ENCODE measurements at places on chromosomes 3 and 15. TPM values are rescaled to one million over a fixed set of nuclear protein-coding genes. Genes with fewer than 3 reads are reported as not detected.

GRCh38 chr15:61337541-61337940 is 108.4 kb upstream of the RORA start:
- no peak for DNase-seq
- no peaks in the 10 kb centered on the region for H3K4me1 ChIP-seq
- no peak overlapping the region for H3K27ac ChIP-seq

DNA sequence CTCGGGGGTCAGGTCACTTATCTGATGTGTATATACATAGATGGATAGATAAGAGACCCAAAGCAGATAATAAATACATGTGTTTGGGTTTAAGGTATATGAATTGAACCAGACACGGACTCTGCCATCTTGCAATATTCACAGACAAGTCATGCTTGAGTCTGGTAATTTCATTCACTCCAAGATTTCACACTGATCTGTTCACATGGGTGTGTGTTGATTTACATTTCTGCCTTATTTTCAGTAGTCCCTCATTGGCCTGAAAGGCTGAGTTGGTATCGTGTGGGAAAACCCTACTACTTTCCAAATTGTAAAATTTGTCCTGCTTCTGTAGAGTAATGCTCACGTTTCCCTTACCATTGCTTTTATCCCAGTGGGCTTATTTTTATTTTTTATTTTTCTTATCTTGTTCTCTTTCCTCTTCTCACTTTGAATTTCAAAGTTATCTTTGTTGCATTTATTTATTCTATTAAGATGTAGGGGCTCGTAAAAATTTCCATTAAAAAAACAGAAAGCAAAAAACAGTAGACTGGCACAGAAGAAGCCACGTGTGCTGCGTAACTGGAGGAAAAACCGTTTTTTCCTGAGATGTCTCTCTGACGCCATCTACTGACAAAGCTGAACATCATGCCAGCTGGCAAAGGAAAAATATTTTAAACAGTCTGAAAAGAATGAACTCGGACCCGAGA is 10.8 kb upstream of the MFSD1 start:
- DNase-seq = peak; percentile 52
- H3K27ac ChIP-seq = no peak overlapping the region
- H3K4me1 ChIP-seq = peaks cover 15% of the 10 kb centered on the region
- H3K27me3 ChIP-seq = no peaks in the 10 kb centered on the region
- H3K4me3 ChIP-seq = no peak overlapping the region
- H3K36me3 ChIP-seq = no peaks in the 10 kb centered on the region

DNA sequence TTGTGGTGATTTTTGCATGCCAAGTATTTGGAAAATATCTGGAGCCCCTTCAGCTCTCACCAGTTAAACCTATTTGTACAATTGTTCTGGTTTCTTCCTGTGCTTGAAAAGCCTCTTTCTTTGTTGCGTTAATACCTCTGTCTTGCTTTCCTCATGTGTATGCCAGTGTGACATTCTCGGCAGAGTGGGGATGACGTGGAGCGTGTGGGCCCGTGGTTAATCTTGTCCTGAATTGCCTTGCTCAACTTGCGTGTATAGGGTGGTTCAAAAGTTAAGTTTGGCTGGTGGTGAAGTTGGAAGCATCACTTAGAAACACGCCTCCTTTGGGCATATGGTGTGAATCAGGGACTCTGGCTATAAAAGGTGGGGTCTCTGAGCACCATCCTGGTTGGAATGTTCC is 67.1 kb downstream of the IGF1R start:
- peaks cover 35% of the 10 kb centered on the region for H3K4me1 ChIP-seq
- no peaks in the 10 kb centered on the region for H3K27me3 ChIP-seq
- no peak overlapping the region for H3K27ac ChIP-seq
- DNase-seq = no peak
- H3K36me3 ChIP-seq = peaks cover 15% of the 10 kb centered on the region
- no peak overlapping the region for H3K4me3 ChIP-seq

- H3K27me3 ChIP-seq = no peaks in the 10 kb centered on the region
- no peaks in the 10 kb centered on the region for H3K4me1 ChIP-seq
- no peak overlapping the region for H3K27ac ChIP-seq
- no peaks in the 10 kb centered on the region for H3K36me3 ChIP-seq
- H3K4me3 ChIP-seq = no peak overlapping the region
- no peak for DNase-seq
These were observed 18.3 kb downstream of the CGGBP1 start for GRCh38 chr3:88040529-88040928.

DNA sequence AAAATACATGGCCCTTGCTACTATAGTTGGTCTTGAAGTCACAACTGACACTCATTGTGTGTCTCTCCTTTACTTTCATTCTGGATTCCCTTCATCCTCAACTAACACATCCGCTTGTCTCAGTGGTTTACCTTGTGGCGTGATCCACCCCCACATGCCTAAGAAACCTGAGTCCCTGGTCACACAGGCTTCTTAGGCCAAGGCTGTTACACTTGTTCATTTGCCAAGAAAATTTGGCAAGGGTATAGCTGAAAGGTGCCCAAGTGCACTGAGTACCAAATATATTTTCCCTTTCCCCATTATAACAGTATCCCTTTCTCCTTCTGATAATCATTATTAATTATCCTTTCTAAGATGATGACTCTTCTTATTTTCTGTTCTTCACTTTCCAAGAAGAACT is 207.6 kb upstream of the STAC start:
- no peaks in the 10 kb centered on the region for H3K27me3 ChIP-seq
- no peak overlapping the region for H3K4me3 ChIP-seq
- H3K36me3 ChIP-seq = no peaks in the 10 kb centered on the region
- no peak overlapping the region for H3K27ac ChIP-seq

GRCh38 chr3:196774191-196774820 is 34.6 kb downstream of the PAK2 start:
- no peaks in the 10 kb centered on the region for H3K27me3 ChIP-seq
- no peak overlapping the region for H3K4me3 ChIP-seq
- peaks cover 9% of the 10 kb centered on the region for H3K4me1 ChIP-seq
- no peak overlapping the region for H3K27ac ChIP-seq
- no peaks in the 10 kb centered on the region for H3K36me3 ChIP-seq

The ALDH1A3 gene
- total RNA-seq = 1.9 TPM
